ENCODE measurements at places on chromosomes 7 and 10. TPM values are rescaled to one million over a fixed set of nuclear protein-coding genes. Genes with fewer than 3 reads are reported as not detected.

Gene NEUROG3
- total RNA-seq, result not detected

Gene ADRA2A
- 0.42 TPM for total RNA-seq

Gene NODAL
- total RNA-seq, result not detected

Gene CFAP46
- total RNA-seq, result 13.3 TPM

Gene ZNF488
- not detected for total RNA-seq

Gene FFAR4
- total RNA-seq, result not detected

Gene LRIT2
- total RNA-seq, result not detected

Gene GPAM
- total RNA-seq, result 9.0 TPM

Gene SLC29A3
- 1.2 TPM for total RNA-seq

Gene AGAP4
- 2.1 TPM for total RNA-seq

- H3K36me3 ChIP-seq, result no peaks in the 10 kb centered on the region
- H3K4me3 ChIP-seq, result no peak overlapping the region
- no peaks in the 10 kb centered on the region for H3K4me1 ChIP-seq
- H3K27ac ChIP-seq, result no peak overlapping the region
- DNase-seq, result no peak
These were observed 210.1 kb upstream of the INHBA start for GRCh38 chr7:41912851-41913567.

DNA sequence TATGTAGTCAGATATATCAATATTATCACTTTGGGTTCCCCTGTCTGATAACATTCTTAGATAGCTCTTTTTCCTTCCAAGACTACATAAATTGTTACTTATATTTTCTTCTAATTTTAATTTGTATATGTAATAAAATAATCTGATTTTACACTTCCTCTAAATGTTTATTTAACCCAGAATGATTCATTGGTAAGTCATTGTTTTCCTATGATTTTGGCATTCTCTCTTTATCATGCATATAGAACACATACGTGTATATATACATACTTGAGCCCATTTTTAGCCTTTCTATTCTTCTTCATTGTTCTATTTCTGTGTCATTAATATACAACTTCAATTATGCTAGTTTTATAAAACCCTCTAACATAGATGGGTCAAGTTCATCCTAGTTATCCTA is 16.6 kb downstream of the SFTPD start:
- no peaks in the 10 kb centered on the region for H3K27me3 ChIP-seq
- H3K4me3 ChIP-seq, result no peak overlapping the region
- H3K27ac ChIP-seq, result no peak overlapping the region
- no peaks in the 10 kb centered on the region for H3K4me1 ChIP-seq

GRCh38 chr10:7435674-7436073 is 24.8 kb upstream of the SFMBT2 start:
- no peak for DNase-seq
- no peaks in the 10 kb centered on the region for H3K36me3 ChIP-seq
- no peak overlapping the region for H3K27ac ChIP-seq
- H3K4me1 ChIP-seq, result no peaks in the 10 kb centered on the region
- peaks cover 4% of the 10 kb centered on the region for H3K27me3 ChIP-seq

GRCh38 chr7:55484241-55484640 is 88.1 kb downstream of the VOPP1 start:
- no peak overlapping the region for H3K4me3 ChIP-seq
- H3K27ac ChIP-seq, result no peak overlapping the region
- no peak for DNase-seq
- H3K36me3 ChIP-seq, result no peaks in the 10 kb centered on the region

- no peak for DNase-seq
- H3K4me1 ChIP-seq, result peaks cover 5% of the 10 kb centered on the region
- no peaks in the 10 kb centered on the region for H3K27me3 ChIP-seq
- H3K36me3 ChIP-seq, result no peaks in the 10 kb centered on the region
- H3K27ac ChIP-seq, result no peak overlapping the region
These were observed 51.2 kb upstream of the ANAPC16 start for GRCh38 chr10:72164617-72165016.

GRCh38 chr10:127612-128432 is 7.4 kb upstream of the ZMYND11 start:
- no peaks in the 10 kb centered on the region for H3K27me3 ChIP-seq
- H3K36me3 ChIP-seq, result no peaks in the 10 kb centered on the region
- no peak overlapping the region for H3K4me3 ChIP-seq

DNA sequence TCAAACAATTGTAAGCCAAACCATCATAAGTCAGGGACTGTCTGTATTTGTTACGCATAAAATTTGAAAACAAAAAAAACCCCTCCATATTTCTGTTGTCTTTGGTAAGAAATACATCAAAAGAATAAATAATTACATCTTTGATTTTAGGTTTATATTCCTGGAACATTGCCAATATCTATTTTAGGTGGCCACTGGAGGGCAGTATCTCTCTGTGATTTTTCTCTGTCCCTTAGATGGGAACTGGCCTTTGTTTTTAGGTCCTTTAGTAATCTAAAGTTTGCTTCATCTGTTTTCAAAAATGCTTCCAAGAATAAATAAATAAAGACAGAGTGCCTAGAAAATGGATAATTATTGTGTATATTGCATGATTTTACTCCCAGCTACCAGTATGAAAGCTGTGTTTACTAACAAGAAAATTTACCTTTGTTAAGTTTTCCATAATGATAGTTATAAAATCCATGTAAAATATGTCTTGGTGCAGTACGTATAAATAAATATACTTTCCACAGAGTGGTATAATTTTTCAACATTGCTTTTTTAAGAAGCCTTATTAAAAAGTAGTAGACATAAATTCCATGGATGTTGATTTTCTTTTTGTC is 64.2 kb downstream of the PHYHIPL start:
- DNase-seq, result no peak
- H3K36me3 ChIP-seq, result no peaks in the 10 kb centered on the region
- H3K4me3 ChIP-seq, result no peak overlapping the region
- no peak overlapping the region for H3K27ac ChIP-seq
- peaks cover 8% of the 10 kb centered on the region for H3K4me1 ChIP-seq

GRCh38 chr10:117186832-117187615 is 10.3 kb upstream of the KCNK18 start:
- H3K4me3 ChIP-seq, result no peak overlapping the region
- H3K4me1 ChIP-seq, result no peaks in the 10 kb centered on the region
- no peaks in the 10 kb centered on the region for H3K27me3 ChIP-seq
- no peak for DNase-seq
- H3K27ac ChIP-seq, result no peak overlapping the region

- no peak overlapping the region for H3K27ac ChIP-seq
- no peak overlapping the region for H3K4me3 ChIP-seq
- no peak for DNase-seq
- no peaks in the 10 kb centered on the region for H3K4me1 ChIP-seq
- no peaks in the 10 kb centered on the region for H3K36me3 ChIP-seq
- H3K27me3 ChIP-seq, result no peaks in the 10 kb centered on the region
These were observed 99.6 kb upstream of the ITGB1 start for GRCh38 chr10:33057620-33058019.

- no peaks in the 10 kb centered on the region for H3K27me3 ChIP-seq
- no peaks in the 10 kb centered on the region for H3K36me3 ChIP-seq
- no peak overlapping the region for H3K4me3 ChIP-seq
- no peak for DNase-seq
- no peaks in the 10 kb centered on the region for H3K4me1 ChIP-seq
- no peak overlapping the region for H3K27ac ChIP-seq
These were observed 120.2 kb downstream of the CACNB2 start for GRCh38 chr10:18260310-18260922.

DNA sequence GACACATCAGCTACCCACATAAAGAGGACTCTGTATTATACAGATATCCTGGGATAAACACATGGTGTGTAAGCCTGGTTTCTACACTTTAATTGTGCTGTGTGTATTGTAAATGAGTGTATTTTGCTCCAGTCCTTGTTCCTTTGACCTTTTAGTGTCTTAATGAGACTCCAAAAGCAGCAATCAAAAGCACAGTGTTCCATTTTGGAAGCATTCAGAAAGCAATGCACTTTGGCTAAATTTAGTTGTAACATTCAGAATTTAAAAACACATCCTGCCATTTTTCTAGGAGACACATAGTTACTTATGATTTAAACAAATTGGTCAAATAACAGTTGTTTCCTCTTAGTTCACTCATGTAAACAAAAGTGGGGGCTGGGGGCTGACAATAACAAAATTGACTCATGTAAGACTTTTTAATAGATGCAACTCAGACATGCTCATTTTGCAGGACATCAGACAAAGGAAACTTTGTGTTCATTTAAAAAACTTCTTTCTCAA is 122.2 kb downstream of the GPR37 start:
- H3K4me3 ChIP-seq, result no peak overlapping the region
- no peaks in the 10 kb centered on the region for H3K36me3 ChIP-seq
- no peak overlapping the region for H3K27ac ChIP-seq
- no peaks in the 10 kb centered on the region for H3K27me3 ChIP-seq
- DNase-seq, result no peak

DNA sequence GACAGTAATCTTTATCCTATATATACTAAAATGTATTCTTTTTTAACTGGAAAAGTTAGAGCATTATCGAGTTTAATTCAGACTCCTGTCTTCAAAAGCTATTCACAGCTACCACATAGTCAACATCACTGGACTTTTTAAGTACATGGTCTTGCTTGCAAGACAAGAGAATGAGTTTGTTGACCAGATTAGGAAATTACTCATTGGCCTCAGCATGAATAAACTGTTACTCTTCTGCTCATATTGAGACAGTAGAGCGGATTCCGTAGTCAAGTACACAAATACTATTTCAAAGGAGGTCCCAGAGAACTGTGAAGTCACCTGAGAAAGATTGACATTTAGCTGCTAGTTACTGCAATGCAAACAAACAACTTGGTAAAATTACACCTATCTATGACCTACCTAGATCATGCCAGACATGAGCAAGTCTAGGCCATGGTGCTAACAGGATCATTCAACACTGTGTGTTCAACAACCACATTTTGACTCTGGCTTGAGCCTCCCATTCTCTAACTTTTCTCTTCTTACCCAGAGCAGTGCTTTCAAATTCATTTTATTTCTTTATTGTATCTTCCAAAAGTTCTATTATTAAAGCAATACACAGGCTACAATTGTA is 280.9 kb downstream of the NEBL start:
- H3K27me3 ChIP-seq, result no peaks in the 10 kb centered on the region
- no peak for DNase-seq

GRCh38 chr10:109934958-109935793 is 11.9 kb upstream of the XPNPEP1 start:
- H3K27me3 ChIP-seq, result no peaks in the 10 kb centered on the region
- peaks cover 23% of the 10 kb centered on the region for H3K4me1 ChIP-seq
- peak overlapping the region; percentile 20 for H3K27ac ChIP-seq

GRCh38 chr7:74514131-74514591 is 60.5 kb downstream of the GTF2IRD1 start:
- peak; percentile 68 for DNase-seq
- H3K4me3 ChIP-seq, result no peak overlapping the region
- H3K27ac ChIP-seq, result peak overlapping the region; percentile 90
- H3K36me3 ChIP-seq, result no peaks in the 10 kb centered on the region
- no peaks in the 10 kb centered on the region for H3K27me3 ChIP-seq

DNA sequence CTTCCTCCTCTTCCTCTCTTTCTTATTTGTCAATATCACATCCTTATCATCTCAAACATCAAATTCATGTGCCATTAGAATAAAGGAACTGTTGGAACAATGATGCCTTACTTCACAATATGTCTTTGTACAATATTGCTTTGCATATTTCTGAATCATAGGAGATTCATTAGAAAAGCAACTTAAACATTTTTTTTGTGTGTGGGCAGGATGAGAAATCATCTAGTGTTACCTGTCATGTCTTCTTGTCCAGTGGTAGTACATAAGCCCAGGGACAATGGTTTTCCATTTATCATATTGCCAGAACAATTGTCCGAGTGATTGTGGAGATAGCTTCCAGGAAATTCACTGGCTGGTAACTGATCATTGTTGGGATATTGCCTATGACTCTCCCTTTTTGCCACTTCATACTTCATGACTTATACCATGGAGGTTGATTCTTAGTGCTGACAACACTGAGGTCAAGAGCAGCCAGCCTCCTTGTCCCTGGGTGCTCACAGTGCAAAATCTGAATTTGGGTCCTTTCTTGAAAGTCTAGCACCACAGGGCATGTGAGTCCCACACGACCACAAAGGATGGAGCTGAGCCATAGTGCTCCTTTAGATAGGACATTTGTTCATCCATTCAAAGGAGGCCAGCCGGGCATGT is 215.0 kb downstream of the MDFIC start:
- H3K4me3 ChIP-seq, result no peak overlapping the region
- no peaks in the 10 kb centered on the region for H3K27me3 ChIP-seq

GRCh38 chr10:101029520-101030295 is 1.2 kb downstream of the PDZD7 start:
- H3K4me3 ChIP-seq, result no peak overlapping the region
- H3K27ac ChIP-seq, result no peak overlapping the region
- no peaks in the 10 kb centered on the region for H3K27me3 ChIP-seq

DNA sequence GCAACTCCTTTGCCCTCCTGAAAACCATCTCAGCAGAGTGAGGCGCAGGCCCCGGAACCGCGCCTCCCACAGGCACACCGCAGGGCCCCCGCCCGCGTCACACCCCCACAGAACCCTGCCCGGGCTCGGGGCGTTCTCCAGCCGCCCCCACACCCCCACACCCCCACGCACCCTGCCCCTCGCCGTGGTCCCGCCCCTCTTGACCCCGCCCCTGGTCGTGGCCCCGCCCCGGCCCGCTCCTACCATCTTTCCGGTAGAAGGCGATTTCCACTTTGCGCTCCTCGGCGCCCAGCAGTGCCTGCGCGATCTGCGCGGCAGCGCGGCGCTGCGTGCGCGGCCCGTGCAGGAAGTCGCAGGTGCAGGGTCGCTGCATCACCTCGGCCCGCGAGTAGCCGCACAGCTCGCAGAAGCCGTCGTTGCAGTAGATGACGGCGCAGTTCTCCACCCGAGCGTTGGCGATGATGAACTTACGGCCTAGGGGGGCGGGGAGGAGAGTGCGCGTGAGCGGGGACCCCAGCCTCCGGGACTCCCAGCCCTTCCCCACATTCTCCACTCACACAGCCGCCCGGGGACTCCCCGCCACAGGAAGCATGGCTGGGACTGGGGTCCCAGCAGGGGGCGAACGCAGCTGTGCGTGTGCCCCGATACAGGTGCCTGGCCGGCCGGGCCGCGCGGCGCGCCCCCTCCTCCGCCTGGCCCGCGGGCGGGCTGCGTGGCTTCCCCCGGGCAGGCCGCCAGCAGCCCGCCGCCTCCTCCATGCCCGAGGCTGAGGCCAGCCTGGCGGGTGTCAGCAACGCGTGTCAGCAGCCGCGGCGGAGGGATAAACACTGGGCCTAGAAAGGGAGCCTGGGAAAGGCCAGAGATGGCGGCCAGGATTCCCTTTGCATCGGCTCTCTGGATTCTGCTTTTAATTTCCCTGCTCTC is 3.4 kb downstream of the KCNH2 start:
- H3K36me3 ChIP-seq, result no peaks in the 10 kb centered on the region
- peak overlapping the region; percentile 33 for H3K4me3 ChIP-seq
- H3K27ac ChIP-seq, result no peak overlapping the region
- peaks cover 26% of the 10 kb centered on the region for H3K4me1 ChIP-seq
- peaks cover 49% of the 10 kb centered on the region for H3K27me3 ChIP-seq
- no peak for DNase-seq

Measured in gastrocnemius medialis (tissue), 4 donors.